GM10248 (cell line): ENCODE measurements at places on chromosomes 4 and X.
A peak's percentile ranks its signal among the peaks of the same experiment; 100 is the strongest.

GRCh38 chr4:74267998-74268606 lies 40.2 kb upstream of the EPGN start:
- no peak for DNase-seq

DNA sequence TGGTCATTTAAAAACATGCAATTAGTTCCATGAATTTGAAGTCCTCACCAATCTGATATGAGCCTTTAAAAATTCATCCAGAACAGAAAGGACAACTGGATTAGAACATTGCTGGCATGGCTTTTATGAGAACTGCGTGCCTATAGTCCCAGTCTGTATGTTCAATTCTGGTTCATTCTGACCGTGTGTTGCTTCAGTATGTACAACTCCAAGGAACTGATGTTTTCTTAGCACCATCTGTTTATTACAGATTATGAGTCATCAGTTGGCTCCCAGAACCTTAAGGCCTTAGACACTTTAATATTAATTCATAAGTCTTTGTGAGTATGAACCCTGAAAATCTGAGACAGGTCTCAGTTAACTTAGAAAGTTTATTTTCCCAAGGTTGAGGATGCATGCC lies 115.0 kb downstream of the CEP44 start:
- DNase-seq: no peak

DNA sequence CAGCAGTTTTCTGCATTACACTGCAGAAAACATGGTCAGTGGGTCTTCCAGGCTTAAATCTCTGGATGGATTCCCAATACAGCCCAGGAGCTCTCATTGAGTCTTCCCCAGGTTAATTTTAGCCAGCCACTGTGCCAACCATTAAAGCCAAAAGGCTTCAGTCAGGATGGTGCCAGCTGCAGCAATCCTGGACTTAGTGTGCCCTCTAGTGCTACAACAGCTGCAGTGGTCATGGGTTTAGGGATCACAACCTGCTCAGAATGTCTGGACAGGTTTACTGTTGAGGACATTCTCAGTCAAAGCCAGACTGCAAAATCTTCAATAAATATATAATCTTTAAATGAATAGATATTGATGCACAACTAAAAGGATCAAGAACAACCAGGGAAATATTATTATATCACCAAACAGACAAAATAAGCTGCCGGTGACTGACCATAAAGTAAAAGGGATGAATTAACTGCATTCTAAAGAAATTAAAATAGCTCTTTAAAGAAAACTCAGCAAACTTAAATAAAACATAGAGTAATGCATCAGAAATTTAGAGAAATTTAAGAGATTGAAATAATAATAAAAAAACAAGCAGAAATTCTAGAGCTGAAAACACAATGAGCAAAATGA lies 639.9 kb downstream of the SPOCK3 start:
- DNase-seq: peak; percentile 6

GRCh38 chrX:154603438-154604430 lies 15.3 kb downstream of the CTAG1B start:
- peak; percentile 2 for DNase-seq

- DNase-seq: no peak
Measured at GRCh38 chrX:23826653-23827052, 43.7 kb downstream of the SAT1 start.

GRCh38 chr4:135244696-135245095 lies 1043.1 kb upstream of the PABPC4L start:
- no peak for DNase-seq

DNA sequence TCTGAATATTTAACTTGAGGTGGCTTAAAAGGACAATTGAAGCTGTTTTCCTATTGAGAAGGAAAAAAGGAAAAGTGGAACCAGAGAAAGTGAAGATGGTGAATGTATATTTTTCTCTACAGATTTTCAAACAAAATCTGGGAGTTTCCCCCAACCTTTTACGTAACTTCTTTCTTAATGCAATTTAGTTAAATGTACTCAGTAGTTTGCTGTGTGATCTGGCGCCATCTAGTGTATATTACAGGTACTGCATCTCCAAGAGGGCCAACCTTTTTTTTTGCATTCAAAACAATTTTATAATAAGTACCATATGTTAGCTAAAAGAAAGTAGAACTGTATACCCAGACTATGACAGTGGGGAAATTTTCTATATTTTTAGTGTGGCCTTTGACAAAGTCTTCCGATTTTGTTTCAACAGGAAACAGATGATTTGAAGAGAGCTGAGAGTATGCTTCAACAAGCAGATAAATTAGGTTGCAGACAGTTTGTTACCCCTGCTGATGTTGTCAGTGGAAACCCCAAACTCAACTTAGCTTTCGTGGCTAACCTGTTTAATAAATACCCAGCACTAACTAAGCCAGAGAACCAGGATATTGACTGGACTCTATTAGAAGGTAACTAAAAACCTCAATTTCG lies 82.0 kb downstream of the PLS3 start:
- DNase-seq: peak; percentile 35

DNA sequence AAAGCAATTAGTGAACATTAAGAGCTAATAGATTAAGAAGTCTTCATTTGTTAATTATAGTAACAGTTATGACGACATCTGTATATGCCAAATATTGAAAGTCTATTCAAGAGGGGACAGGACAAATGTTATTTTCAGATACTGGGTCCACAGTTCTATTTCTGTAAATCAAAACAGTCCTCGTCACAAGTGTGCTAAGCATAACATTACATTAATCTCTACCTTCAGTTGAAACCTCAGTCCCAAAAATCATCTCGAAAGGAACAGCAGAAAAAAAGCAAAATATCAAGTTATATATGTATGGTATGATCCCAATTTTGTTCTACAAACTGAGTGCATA lies 70.3 kb downstream of the APBB2 start:
- DNase-seq: no peak

DNA sequence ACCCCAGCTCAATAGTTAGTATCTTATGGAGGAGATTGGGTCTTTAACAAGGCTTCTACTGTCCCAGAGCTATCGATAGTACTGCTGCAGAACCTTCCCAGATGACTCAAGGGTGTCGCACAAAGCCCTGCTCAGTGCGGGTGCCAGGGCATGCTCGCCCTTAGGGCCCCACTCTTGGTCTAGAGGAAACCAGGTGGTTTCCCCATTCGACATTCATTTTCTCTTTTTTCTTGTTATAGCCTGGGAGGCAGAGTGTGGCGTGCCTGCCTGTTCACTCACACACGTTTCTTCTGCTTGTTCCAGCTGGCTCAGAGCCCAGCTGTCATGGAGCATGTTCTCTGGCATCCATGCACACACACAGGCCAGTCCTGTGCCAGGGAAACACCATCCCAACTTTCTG lies 144.5 kb downstream of the SMIM20 start:
- DNase-seq: no peak

DNA sequence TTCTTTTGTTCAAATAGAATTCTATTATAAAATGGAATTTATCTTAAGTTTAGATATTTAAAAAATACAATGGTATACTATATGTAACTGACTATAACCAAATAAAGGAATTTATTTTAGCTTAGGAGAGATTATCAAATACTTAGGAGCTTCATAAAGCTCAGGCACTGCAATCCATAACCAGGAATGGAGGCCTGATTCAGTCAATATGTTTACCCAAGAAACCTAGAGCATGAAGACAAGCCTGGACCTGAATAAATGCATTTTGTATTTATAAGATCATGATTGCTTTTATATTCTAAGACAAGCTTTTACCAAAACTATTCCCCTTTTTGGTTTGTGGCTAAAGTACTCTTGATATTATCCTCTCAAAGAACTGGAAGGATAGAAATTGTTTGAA lies 742.6 kb downstream of the FAT4 start:
- no peak for DNase-seq

GRCh38 chrX:16087076-16087475 lies 36.3 kb upstream of the GRPR start:
- DNase-seq: no peak

DNA sequence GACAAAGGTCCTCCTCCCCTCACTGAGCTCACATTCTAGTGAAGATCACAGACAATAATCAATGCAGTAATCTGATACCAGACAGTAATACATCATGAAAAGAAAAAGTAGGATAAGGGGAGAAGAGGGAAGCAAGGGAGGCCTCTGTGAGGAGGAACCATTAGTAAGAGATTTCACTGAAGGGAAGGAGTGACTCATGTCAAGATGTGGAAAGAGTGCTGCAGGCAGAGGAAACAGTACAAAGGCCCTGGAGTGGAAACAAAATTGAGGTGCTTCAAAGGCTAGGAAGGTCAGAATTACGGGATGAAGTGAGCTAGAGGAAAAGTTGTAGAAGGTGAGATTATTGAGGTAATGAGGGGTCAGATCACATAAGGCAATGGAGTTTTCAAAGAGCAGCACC lies 38.1 kb downstream of the LAMTOR3 start:
- DNase-seq: no peak

GRCh38 chr4:4990857-4991540 lies 28.3 kb downstream of the CYTL1 start:
- DNase-seq: no peak

DNA sequence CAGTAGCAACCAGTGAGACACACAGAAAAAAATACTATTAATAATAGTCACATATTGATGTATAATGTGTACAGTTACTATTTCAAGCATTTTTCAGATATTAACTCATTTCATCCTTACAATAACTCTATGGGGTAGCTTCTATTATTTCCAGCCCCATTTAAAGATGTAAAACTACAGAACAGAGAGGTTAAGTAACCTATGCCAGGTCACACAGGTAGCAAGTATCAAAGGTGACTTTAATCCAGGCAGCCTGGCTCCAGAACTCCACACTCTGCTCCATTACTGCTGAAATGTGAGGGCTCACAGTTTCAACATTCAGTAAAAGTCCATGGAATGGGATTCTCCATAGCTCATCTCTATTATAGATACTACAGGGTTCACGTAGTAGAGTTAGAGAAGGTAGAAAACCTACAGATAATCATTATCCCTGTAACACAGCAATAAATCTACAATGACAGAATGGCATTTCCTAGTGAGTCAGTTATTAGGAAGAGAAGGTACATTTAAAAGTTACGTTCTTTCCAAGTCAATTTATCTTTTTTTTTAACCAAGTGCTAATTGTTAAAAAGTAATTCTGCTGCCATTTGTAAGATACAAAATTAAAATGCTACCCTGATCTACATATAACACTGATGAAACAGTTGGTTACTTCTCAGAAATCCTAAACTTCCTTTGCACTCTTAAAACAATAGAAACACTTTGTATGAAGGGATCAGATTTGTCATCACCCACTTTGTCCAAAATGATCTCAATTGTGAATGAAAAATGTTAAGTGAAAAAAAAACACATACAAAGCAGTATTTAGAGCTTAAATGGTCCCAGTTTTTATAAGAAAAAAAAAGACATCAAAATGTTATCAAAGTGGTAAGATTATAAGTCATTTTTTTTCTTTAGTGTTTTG lies 18.7 kb downstream of the RELL1 start:
- no peak for DNase-seq

- DNase-seq: no peak
Measured at GRCh38 chr4:145619639-145619996, 433 bp downstream of the MMAA start.

DNA sequence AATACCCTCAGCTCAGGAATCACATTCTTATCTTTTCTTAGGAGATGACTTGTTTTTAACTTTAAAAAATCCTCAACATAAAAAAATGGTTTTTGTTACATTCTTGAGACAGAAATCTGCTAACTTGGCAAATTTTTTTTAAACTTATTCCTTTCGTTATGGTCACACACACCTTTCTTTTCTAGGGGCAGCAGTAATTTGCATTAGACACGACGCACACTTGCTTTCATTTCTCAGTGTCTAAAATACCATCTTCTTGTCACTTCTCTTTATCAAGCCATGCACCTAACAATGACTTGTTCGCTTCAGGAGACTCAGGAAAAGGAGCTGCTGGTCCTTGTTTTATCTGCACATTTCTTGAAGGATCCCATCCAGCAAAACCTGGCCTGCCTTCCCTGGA lies 112.6 kb upstream of the TBL1X start:
- DNase-seq: peak; percentile 29

DNA sequence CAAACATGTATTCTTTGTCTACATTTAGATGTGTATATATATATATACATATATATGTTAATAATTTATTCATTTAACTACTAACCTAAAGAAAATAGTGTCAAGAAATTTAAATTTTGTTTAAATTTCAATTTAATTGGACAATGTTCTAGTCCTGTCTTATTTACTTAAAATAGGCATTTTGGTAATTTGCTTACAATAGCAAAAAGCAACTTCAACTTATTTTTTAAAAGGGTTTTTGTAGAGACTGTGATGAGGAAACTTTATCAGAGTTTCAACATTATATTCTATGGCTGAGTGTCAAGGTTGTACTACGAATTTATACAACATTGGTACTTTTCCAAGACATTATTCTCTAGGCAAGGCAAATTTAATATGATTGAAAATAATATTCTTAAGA lies 212.0 kb upstream of the ARSJ start:
- DNase-seq: no peak

DNA sequence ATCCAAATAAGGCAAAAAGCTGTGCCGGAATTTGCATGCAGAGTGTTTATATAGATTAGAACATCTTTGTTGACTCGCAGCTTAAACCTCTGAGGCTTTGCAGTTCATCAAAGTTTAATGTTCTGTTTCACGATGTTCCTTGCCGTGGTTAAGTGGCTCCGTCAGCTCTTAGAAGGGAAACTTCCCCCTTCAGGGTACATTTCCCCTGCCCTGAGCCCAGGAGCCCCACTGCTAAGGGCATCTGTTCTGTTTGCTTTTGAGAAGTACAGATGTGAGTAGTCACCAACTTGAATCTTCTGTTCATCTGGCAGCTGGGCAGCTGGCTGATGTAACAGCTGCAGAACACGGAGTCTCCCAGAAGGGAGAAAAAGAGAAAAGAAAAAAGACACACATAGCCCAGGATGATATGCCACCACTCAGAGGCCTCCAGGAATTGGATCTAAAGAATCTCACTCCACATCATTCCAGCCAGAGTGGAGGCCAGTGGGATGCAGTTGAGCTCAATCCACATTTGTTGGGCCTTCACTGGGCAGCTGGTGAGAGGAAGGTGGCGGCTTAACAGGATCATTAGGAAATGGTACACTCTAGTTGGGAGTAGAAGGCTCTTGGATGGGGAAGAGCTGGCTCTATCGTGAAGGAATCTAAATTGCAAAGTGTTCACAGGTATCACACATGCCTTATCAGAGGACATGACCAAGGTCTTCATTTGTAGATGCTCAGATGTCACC lies 178.7 kb upstream of the RBPJ start:
- no peak for DNase-seq

DNA sequence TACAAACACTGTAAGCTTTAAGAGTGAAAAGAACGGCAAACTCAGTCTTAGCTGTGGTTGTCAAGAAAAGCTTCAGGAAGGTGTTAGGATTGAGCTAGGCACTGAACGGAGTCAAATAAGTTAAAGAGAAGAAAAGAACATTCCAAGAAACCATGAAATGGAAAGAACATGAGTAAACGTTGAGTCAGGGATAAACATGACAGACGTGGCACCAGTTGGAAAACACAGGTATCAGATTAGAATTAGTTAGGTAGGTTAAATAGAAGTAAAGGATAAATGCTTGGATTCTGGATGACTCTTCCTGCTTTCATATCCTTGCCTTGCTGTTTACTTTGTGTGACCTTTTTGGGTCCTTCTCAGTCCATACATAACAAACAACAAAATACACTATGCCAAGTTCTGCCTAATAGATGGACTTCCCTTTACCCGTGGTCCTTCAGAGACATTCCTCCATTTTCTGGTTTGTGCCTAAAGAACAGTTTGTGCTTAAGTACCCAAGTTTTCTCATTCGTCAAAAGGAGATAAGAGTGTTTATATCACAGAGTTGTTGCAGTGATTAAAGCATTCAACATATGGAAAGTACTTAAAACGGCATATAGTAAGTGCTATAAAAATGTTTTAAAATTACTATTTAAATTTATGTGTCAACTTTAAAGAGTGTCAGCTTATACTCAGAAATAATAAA lies 446.9 kb downstream of the TMA16 start:
- DNase-seq: no peak
